ENCODE measurements at places on chromosomes 5 and 9. TPM values are rescaled to one million over a fixed set of nuclear protein-coding genes. Genes with fewer than 3 reads are reported as not detected.

Gene ARL14EPL
- not detected for total RNA-seq

- no peak for DNase-seq
Observed at GRCh38 chr9:91320299-91320698, 41.4 kb downstream of the AUH start.

GRCh38 chr5:176187276-176188062 lies 50.8 kb upstream of the SIMC1 start:
- no peak for DNase-seq

Gene FBXW2
- 17.9 TPM for total RNA-seq

DNA sequence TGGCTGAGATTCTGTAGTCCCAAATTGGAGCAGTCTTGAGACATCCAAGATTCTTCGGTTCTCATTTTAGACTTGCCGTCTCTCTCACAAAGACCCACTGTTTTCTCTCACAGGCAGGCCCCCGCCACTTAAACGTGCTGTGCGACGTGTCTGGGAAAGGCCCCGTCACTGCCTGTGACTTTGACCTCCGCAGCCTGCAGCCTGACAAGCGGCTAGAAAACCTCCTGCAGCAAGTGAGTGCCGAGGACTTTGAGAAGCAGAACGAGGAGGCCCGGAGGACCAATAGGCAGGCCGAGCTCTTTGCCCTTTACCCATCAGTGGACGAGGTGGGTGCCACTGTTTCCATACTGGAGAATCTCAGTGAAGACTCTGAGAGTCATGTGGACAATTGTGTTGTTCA lies 97.2 kb downstream of the DOCK8 start:
- DNase-seq: no peak

- DNase-seq: no peak
Observed at GRCh38 chr9:115034801-115035200, 83.2 kb downstream of the TNC start.

DNA sequence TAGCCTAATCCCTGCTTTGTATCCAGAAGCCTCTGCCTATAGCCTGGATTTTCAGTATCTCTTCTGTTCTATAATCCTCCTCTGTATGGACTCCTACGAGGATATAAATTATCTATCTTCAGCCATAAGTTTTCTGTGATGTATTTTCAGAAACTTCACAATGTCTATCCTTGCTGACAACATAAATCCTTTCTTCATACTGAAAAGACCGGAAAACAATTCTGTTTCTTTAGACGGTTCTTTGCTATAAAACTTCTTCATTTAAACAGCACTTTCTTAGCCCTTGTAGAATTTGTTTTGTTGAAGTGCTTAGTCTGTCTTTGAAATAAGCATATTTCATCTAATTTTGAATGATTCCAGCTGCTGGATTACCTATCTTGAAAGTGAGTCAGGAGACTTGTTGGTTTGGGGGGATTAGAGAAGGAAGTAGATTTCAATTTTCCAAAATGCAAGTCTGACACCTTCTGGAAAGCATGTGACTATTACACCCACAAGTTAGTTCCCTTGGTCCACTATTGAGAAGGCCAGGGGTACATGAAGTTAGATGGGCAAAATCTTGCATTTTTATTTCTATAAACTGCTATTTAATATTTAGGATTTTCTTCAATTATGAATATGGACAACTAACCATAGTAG lies 96.3 kb upstream of the RANBP3L start:
- DNase-seq: no peak

Gene SQSTM1
- 772 TPM for total RNA-seq

Measured in SJSA1 (cell line).